ENCODE measurements at places on chromosomes 11 and 22.

DNA sequence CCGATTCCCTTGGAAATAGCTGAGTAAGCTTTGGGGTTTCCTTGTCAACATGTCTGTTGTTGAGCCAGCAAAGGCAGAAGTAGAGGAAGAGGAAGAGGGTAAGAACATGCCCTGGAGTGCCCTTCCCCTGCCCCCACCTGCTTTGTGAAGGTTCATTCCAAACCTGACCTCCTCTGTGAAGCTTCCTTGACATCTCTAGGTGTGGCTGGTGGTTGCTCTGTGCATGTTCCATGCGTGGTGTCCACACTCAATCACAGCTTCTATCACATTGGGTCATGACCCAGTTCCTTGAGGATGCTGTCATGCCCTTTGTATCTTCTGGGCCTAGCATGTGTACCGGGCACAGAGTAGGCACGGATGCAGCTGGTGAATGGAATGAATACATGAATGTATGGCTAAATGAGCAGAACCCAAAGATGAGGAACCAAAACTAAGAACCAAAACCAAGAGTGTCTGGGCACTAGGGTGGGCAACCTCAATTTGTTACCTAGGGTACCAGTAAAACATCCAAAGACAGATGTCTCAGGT is 23.7 kb upstream of the FXYD6 start:
- DNase-seq = no peak

GRCh38 chr11:111539426-111540113 is 950 bp upstream of the LAYN start:
- DNase-seq = peak; percentile 60

GRCh38 chr11:127632976-127633680 is 632.6 kb upstream of the KIRREL3 start:
- DNase-seq = no peak

GRCh38 chr11:66328302-66329144 is 7.7 kb downstream of the RIN1 start:
- DNase-seq = peak; percentile 82

GRCh38 chr11:48141475-48142122 is 75.0 kb upstream of the OR4B1 start:
- no peak for DNase-seq

DNA sequence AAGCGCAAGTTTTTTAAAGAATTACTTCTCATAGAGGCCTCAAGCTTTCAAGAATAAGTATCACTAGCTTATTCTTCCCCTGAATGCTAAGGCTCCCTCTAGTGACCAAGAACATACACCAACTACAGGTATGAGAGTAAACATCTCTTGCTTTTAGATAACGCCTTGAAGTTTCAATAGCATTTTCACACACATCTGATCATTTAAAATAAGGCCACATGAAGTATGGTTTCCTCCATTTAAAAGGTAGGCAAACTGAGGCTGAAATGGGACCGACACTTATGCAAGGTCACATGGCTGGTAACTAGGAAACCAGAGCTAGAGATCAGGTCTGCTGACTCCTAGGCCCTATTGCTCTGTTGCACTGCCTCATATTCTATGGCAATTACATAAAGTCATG is 66.5 kb downstream of the CCDC34 start:
- no peak for DNase-seq

DNA sequence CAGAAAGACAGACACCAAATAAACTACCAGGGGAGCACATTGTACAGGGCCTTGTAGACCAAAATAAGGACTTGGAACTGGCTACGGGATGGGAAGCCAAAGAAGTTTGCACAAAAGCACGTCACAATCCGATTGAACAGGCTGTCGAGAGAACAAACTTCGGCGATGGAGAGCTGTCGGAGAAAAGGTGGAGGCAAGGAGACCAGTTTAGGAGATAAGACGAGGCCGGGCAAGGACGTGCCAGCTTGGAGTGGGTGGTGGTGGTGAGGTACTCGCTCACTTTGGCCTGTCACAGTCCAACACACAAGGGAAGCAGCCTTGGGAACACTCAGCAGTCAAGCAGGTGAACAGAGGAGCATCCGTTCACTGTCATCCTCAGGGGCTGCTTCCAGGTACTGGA is 19.0 kb downstream of the APOL5 start:
- DNase-seq = no peak

GRCh38 chr11:19869466-19869865 is 156.8 kb downstream of the NAV2 start:
- DNase-seq = no peak

DNA sequence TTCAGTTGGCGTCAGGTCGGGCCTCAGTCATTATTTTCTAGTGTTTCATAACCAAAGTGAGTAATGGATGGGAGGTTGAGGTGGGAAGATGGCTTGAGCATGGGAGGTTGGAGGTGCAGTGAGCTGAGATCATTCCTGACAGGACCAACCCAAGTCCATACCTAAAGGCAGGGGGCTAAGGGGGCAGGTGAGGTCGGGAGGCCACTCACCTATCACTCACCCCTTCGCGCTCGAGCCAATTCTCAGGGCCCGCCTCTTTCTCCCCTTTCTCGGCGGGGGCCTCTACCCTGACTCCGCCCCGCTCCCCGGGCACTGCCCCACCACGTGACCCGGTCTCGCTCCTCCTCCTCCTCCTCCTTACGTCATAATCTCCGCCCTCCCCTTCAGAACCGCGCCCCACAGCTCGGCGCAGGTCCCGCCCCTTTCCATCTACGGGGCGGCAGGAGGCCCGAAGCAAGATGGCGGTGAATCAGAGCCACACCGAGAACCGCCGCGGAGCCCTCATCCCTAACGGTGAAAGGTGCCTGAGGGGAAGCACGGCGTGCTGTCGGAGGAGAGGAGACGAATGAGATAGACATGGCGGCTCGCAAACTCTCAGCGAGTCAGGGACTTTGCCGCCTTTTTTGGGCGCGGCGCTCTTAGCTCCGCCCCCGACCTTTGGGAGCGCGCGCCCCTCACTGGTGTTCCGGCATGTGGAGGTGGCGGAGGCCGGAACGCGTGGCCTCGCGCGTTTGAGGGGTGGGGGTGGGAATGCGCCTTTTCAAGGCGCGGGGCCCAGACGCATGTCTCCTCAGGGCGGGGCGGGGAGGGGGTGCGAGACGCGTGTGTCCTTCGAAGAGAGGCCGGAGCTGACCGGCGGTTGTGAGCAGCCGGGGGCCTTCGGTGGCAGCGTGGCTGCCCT is at the start of gene WBP2NL:
Gene WBP2NL, plus strand, starts transcription at position 428 of the 901 bp plus-strand sequence. Its CDS starts 31 bp downstream, at position 459.
- peak; percentile 90 for DNase-seq

GRCh38 chr22:41770715-41771468 is 29.6 kb upstream of the CCDC134 start:
- DNase-seq = peak; percentile 35

DNA sequence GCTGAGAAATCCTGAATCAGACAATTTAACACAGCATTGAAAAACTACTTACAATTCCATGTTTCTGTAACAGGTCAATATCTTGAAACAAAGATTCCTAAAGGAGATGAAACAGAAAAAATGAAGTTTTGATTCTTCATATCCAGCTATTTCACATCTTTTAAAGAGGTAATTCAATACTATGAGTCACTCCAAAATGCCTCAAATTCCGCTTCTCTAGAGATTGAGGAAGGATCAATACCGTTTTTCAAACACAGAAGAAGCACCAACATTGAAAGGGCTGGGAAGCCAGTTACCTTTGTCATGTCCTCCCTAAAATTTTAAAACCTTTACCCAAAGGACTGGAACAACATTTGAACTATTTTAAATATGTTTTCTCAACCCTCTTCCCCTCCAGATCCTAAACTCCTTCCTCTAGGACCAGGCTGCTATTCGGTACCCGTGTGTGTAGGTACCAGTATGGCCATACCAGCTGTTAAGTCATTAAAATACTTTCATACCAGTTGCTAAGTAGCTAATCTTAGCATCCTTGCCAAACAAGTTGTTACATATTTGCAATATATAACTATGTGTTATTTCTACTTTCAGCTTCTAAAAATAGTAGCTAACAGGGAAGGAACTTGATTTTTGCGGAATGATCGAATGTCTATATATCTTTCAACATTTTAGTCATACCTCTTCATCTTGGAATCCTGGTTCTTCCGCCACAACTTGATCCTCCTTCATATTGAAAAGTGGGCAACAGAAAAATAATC is 2.3 kb downstream of the DMC1 start:
- no peak for DNase-seq

DNA sequence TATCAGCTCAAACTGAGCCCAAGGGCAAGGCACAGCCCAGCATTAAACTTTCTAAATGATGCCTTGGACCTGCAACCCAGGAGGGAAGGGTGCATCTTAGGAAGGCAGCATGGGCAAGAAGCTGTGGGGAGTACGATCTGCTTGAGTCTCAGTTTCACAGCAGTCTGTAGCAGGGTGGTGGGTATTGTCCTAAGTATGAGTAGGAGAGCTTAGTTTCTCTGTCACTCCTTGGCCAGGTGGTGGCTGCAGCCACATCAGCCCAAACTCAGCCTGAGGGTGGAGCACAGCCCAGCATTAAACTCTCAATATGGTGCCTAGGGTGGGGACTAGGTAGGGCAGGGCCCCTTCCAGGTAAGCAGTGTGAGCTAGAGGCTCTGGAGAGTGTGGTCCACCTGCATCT is 85.5 kb downstream of the ACER3 start:
- no peak for DNase-seq

DNA sequence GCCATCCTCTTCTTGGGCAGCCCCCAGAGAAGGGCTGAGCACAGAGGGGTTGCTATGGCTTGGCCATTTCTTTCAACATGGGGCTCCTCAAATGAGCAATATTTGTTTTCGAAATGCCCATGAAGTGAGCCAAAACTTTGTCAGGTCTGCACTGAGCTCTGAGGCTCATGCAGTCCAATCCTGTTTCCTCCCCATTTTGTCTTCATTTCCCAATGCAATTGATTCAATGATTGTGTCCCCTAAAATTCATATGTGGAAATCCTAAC is 60.6 kb upstream of the CD44 start:
- no peak for DNase-seq

- DNase-seq = no peak
Observed at GRCh38 chr11:3130269-3131071, 34.6 kb downstream of the OSBPL5 start.

- DNase-seq = no peak
Observed at GRCh38 chr22:20197407-20198030, 46.7 kb upstream of the CCDC188 start.

DNA sequence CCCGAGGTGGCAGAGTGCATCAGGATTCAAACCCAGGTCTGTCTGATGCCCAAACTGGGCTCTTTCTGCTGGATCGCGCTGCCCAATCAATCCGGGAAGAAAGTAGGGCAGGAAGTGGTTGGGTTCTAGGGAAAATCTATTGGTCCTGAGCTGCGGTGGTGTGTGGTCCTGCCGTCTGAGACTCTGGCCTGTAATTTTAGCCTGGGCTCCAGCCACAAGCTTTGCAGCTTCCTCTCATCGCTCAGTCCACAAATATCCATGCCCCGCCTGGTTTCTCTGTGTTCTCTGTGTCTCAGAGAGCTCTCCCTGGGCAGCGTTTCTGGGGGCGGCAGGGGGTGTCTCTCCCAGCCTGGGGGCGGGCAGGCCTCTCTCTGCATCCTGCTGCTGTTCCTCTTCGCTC is 18.7 kb downstream of the CACNG2 start:
- DNase-seq = no peak

DNA sequence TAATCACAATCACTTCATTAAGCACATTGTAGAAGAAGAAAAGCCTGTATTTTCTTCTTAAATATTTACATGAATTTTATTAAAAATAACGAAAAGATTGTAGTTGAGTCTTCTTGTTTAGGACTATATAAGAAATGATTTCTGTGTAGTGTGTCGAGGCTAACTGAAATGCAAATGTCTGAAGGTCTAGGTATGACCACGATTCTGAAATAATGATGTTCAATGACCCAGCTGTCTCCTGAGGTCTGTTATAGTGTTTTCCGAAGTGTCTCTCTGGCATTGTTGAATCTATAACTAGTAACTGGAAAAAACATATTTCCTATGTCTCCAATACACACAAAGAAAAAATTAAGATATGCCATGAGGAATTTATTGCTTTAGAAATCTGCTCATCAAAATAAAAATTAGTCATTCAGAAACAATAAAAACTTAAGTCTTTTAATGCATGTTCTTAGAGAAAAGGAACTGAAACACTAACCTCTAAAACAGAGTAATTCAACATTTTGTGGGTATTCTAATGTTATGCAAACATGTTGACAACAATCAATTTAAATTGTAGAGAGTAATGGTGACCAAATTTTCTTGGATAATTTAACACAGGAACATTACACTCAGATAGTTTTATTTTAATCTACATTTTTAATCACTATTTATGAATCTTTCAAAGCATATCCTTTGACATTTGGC is 55.0 kb downstream of the CASP12 start:
- no peak for DNase-seq

DNA sequence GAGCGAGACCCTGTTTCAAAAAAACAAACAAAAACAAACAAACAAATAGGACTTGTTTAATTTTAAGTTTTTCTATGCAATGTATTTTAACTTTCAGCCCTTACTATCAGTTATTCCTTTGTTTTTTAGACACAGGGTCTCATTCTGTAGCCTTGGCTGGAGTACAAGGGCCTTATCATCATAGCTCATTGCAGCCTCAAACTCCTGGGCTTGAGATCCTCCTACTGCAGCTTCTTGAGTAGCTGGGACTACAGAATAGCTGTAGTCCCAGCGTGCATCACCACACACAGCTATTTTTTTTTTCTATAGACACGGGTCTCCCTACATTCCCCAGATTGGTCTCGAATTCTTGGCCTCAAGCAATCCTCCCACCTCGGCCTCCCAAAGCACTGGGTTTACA is 44.5 kb downstream of the PIK3C2A start:
- no peak for DNase-seq

- DNase-seq = no peak
Observed at GRCh38 chr11:64036087-64037026, 626 bp downstream of the FLRT1 start.

DNA sequence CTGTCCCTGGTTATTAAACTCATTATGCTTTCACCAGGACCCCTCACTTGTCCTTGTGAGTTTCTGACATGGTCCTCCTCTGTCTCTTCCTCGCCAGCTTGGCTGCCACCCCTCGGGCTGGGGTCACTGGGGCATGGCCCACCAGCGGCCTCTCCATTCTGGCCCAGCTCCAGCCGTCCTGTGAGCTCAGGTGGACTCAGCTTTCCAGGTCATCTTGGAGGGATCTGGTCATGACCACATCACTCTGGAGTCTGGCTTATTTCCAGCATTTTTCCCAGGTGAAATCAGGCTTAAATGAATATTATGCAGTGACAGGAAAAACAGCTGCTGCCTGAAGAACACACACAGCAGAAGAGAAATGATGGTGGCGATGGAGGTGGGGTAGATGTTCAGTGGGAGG is 224.5 kb downstream of the ADAMTS15 start:
- DNase-seq = no peak

DNA sequence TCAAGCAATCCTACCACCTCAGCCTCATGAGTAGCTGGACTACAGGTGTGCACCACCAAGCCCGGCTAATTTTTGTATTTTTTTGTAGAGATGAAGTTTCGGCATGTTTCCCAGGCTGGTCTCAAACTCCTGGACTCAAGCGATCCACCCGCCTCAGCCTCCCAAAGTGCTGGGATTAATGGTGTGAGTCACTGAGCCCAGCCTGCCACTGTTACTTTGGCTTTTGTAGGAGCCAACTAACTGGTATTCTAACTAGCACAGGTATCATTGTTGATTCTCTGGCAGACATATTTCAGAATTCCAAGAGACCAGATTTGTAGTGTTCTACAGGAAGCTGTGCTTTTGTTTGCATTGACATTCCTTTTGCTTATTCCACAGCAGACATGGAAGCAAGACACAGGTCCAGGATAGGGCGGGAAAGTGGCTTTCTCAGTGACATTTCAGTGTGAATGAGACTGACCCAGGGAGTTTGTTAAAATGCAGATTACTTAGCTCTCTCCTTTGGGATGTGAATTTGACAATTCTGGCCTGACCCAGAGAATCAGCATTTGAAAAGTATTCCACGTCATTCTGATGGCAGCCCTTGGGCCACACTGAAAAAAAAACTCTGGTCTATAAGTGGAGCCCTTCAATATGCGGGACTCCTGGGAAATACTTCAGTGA is 52.2 kb upstream of the PAX6 start:
- DNase-seq = no peak
